ENCODE measurements at places on chromosomes 7 and 10.
A peak's percentile ranks its signal among the peaks of the same experiment; 100 is the strongest.

DNA sequence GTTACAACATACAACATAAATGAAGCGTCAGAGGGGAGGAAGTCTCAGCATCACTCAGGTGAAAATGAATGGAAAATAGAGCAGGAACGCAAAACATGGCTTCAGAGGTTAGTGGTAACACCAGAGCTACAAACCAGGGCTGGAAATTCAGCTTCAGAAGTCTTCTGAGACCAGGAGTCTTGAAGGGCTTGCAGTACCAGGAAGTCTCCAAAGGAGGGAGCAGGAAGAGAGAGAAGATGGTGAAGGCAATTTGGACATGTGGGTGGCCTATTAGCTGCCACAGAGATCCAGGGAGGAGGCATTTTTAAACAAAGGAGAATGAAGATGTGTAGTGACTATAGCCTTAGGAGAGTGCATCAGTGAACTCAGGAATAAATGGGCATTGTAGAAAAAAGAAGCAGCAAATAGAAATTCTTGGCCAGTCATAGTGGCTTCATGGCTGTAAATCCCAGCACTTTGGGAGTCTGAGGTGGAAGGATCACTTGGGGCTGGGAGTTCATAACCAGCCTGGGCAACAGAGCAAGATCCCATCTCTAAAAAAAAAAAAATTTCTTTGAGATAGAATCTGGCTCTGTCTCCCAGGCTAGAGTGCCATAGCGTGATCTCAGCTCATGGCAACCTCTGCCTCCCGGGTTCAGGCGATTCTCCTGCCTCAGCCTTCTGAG is 9.3 kb upstream of the TET1 start:
- peak; percentile 81 for DNase-seq

GRCh38 chr10:72068126-72068765 is 20.1 kb downstream of the SPOCK2 start:
- DNase-seq: no peak

DNA sequence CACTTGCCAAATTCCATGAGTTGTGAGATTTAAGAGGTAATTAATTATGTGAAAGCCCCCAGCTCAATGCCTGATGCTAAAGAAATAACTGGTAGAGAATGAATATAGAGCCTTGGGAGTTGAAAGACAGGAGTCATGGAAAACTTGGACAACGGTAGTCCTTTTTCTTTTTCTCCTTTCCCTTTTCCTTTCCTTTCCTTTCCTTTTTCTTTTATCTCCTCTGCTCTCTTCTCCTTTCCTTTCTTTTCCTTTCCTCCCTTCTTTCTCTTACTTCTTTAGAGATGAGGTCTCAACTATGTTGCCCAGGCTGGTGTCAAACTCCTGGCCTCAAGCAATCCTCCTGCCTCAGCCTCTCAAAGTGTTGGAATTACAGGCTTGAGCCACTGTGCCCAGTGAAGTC is 7.9 kb upstream of the TSPAN15 start:
- DNase-seq: no peak

DNA sequence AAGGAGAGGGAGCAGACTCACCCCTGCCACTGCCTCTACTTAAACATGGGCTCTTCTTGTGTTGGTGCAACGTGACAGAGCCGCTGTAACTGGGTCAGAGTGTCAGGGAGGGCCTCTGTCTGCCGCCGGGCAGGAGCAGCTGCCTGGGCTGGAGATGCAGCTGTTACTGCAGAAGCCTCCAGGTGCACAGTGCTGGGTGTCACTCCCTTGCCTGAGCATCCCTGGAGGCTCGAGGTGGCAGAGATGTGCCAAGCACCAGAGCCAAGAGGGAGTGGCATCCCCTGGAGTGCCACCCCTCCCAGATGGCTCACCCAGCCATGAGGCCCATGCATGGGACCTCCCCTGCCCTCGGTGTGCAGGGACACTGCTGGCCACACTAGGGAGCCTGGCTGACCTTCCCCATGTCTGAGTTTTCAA is 145.7 kb downstream of the PRPF18 start:
- no peak for DNase-seq

- DNase-seq: no peak
Measured at GRCh38 chr7:12761691-12762090, 74.3 kb downstream of the ARL4A start.

- DNase-seq: no peak
Measured at GRCh38 chr7:132592231-132592920, 16.1 kb upstream of the PLXNA4 start.

DNA sequence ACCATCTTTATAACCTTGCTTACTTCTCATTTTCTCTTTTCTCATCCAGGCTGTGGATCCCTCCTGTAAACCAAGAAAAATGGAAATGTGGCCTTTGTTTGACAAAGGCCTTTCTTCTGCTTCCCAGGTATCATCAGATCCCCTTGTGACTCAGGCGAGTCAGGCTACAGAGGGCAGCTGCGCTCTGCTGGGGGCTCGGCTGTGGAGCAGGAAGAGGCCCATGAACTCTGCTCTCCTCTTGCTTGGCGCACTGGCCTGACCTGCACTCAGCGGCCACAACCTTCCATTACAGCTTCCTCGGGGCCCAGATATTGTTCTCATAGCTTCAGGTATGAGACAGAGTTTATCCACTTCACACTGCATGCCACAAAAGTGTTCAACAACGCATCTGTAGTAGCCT is 457.6 kb upstream of the COBL start:
- DNase-seq: no peak

DNA sequence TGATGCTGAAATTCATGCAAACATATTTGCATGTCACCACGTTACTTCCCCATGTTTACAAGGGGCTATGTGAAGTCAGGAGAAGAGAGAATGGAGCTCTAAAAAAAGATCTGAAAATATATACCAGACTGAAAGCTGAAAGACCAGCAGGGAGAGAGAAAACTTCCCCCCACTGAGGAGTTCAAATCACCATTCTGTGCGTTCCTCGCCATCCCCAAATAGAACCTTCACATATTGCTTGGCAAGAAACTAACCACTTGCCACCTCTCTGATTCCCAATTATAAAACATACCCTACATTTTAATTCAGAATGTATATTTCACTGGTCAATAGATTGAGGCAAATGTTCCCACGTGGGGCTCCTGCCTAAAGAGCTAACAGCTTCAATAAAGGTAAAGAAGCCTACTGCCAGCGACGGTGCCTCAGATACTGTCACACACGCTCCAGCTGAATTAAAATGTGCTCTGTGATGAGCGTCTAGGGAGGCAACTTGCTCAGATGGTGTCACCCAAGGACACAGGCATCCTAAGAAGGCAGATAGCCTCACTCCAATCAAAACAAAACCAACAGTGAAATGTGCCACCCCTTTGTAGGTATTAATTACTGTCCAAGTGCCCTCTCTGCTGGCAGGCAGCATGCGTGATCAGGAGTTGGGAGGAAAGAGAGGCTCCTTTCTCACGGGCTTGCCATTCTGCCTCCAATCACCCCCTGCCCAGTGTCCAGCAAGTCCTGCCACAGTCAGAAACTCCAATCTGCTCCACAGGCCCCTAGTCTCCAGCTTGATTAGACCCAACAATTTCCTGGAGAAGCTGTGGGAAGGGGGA is 298.2 kb downstream of the GRID1 start:
- no peak for DNase-seq

GRCh38 chr7:21355406-21355874 is 72.4 kb upstream of the SP4 start:
- DNase-seq: no peak

GRCh38 chr10:106625751-106626150 is 538.8 kb downstream of the SORCS1 start:
- no peak for DNase-seq

DNA sequence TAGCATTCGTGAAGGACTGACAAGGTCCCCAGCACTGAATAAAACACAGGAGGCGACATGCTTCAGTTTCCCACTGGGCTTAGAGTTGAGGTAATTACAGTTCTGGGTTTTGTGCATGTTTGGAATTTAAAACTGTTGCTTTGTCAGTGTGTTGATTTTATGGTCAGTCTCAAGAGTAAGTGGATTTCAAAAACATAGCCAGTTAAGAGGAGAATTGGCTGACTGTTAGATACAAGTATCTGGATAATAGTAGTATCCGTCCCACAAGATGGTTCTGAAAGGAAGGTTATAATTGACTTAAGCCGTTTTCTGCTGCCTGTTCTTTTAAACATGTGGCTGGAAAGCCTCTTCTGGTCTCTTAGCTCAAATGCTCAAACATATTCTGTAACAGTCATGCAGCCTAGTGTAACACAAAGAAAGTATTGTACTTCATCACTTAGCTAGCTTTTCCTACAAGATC is 170.9 kb downstream of the POLR1F start:
- no peak for DNase-seq

- no peak for DNase-seq
Measured at GRCh38 chr10:8114741-8115617, 60.5 kb downstream of the GATA3 start.

GRCh38 chr7:158015403-158016179 is 572.0 kb downstream of the PTPRN2 start:
- no peak for DNase-seq

DNA sequence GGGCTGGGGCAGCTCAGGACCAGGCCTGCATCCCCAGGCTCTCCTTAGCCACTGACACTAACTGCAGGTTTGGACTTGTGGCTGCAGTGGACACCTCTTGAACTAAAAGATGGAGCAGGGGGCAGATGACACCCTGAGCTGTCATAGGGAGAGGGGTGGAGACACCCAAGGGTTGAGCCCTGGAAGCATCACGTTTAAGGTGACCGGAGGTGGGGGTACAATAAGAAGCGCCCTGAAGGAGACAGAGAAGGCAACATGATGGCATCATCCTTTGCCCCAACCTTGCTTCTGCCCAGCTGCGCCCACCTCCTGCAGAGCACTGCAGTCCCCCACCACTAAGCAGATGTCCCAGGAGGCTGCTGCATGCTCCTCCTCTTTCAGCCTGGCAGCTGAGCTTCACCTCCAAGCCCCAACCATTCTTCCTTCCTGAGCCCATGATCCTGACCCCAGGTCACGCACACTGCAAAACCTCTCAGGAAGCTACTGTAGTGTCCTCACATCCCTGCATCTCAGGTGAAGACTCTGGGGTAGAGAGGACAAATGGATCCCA is 25.5 kb downstream of the OGDHL start:
- DNase-seq: no peak

GRCh38 chr10:27153845-27154193 is 365 bp downstream of the YME1L1 start:
- DNase-seq: no peak

DNA sequence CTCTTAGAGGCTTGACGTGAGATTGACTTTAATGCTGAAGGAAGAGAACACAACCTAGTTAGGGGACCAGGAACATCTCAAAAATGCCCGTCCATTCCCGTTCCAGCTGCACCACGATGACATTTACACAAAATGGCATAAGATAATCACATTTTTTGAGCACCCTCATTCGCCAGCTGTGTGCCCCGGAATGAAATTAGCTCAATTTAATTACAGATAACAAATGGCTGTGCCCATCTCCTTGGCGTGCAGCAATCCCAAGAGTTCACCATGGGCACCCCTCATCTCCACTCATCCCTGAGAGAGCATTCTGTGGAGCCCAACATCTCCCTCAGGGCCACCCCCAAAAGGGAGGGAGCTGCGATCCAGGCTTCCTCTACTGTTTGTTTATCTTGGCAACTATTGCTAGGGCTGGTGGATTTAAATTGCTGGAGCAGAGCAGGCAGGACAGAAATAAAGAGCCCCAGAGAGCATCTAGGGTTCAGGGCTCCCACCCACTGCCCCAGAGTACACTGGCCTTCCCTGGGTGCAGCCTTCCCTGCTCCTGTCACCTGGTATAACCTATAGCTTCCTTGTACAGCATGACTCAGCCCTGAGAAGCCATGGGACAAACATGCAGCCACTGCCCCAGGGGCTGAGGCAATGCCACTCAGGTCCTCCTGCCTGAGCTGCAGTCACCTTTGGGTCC is 263.5 kb downstream of the ZEB1 start:
- DNase-seq: no peak

GRCh38 chr7:22672846-22673680 is 53.9 kb upstream of the IL6 start:
- DNase-seq: no peak

GRCh38 chr7:69598487-69599285 is 411 bp downstream of the AUTS2 start:
- no peak for DNase-seq

DNA sequence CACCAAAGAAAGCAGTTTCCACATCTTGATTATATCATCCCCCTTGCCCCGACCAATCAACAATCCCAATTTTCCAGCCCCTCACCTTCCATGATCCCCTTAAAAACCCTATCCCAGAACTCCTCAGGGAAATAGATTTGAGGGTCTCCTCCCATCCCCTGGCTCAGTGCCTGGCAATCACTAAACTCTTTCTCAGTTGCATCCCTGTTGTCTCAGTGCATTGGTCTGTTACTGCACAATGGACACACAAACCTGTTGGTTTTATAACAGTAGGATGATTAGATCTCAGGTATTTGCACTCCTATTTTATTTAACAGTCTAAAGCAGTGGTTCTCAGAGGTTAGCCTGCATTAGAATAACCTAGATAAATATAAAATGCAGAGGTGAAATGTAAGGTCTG is 45.2 kb upstream of the RELN start:
- DNase-seq: no peak

- DNase-seq: no peak
Measured at GRCh38 chr7:100489824-100490223, 6.1 kb downstream of the NYAP1 start.

DNA sequence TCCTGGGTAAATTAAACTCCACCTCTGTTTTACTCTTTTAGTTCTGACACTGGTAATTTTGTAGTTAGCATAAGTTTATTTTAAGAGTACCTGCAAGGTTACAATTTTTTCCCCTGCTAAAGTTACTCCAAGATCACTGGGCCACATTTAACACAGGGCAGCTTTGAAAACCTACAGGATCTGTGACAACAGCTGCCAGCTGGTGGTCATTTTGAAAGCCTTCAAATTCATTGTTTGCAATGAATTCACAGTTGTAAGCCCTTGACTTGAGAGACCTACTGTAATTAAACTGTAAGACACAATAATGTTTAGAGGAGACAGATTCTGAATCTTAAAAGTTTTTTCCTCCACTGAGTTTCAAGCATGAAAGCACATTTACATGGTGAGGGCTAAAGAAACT is 129.6 kb downstream of the CNOT4 start:
- DNase-seq: no peak

GRCh38 chr7:41685684-41686083 is 17.2 kb downstream of the INHBA start:
- no peak for DNase-seq

GRCh38 chr7:52163311-52163710 is 846.7 kb upstream of the COBL start:
- no peak for DNase-seq

DNA sequence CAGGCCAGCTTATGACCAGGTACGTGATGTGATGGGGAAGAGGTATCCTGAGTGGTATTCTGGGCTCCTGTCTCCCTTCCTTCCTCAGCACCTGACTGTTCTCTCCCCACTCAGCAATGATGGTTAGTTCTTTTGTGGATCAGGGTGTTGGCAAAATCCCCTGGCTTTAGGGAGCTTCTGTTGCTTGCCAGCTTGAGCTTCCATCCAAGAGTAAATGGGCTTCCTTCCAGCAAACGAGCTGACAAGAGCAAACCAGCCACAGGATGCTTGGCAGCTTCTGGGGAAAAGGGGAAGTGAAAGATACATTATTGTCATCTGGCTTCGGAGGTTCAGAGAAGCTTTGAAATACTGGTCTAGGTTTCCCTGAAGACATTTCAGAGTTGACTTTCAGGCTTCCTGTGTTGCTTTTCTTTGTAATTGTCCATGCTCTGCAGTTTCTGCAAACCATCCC is 5.2 kb downstream of the DUSP5 start:
- no peak for DNase-seq

- DNase-seq: no peak
Measured at GRCh38 chr10:7895699-7896090, 77.4 kb downstream of the TAF3 start.
